ENCODE measurements at places on chromosomes 13 and 19. TPM values are rescaled to one million over a fixed set of nuclear protein-coding genes. Genes with fewer than 3 reads are reported as not detected.

The RYR1 gene
- 3.8 TPM for total RNA-seq

The STAP2 gene
- 15.0 TPM for total RNA-seq

The CEACAM3 gene
- total RNA-seq: not detected

The HTR2A gene
- not detected for total RNA-seq

The IGFL1 gene
- total RNA-seq: not detected

The GAMT gene
- 22.3 TPM for total RNA-seq

The IGFL2 gene
- total RNA-seq: 0.23 TPM

The HSPB6 gene
- total RNA-seq: not detected

The ALG5 gene
- 53.2 TPM for total RNA-seq

The HCST gene
- 62.2 TPM for total RNA-seq

The MISP3 gene
- 2.3 TPM for total RNA-seq

The PRRG2 gene
- total RNA-seq: 1.2 TPM

The SIGLEC7 gene
- total RNA-seq: not detected

The ZNF490 gene
- total RNA-seq: 9.4 TPM

The SOX1 gene
- total RNA-seq: not detected

The ZNF135 gene
- total RNA-seq: 0.05 TPM

The CGB3 gene
- not detected for total RNA-seq
